ENCODE measurements at places on chromosomes 2 and 18.
A peak's percentile ranks its signal among the peaks of the same experiment; 100 is the strongest.

DNA sequence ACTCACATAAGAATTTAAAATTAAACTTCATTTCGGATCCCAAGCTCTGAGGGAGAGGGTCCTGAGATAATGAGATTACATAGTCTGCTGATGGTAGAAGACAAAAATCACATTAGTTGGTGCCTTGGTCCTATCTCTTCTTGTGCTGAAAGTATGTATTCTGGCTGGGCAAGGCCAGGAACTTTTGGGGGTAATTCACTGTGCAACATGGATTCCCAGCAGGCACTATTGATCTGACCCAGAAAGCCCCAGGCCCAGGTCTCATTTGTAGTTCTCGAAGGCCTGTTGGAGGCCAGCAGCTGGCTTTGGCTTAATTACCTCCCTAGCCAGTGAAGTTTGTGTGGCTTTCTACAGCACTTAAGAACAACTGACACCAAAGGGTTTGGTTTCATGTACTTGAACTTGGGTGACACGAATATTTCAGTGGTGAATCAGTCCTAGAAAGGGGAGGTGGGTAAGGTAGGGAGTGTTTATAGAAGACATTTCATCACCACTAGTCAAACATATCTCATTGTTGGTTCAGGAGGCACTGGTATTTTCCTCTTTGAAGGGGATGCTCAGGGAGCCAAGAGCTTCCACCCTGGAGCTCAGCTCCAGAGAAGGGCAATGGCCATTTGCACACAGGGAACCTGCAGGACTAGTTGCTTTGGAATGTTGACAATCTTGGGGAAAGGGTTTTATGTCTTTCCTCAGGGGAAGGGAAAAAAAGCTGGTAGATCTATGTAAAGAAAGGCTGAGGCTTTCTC is 217.8 kb downstream of the OSR1 start:
- DNase-seq = no peak

DNA sequence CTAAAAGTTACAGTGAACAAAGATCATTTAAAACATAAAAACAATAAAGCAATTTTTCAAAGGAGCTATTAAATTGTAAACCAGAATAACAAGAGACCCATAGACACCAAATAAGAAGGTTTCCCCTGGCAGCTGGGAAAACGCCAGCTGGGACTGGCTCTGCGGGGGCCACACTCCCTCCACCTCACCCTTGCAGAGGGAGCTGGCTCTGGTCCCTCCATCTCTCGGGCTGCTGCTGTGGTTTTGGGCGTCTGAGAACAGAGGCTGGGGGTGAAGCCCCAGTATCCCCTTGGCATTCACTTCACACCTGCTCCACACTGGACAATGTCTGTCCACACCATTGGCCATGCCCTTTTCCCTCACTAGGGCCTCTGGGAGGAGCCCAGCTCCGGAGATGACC is 62.1 kb upstream of the OTOS start:
- no peak for DNase-seq

DNA sequence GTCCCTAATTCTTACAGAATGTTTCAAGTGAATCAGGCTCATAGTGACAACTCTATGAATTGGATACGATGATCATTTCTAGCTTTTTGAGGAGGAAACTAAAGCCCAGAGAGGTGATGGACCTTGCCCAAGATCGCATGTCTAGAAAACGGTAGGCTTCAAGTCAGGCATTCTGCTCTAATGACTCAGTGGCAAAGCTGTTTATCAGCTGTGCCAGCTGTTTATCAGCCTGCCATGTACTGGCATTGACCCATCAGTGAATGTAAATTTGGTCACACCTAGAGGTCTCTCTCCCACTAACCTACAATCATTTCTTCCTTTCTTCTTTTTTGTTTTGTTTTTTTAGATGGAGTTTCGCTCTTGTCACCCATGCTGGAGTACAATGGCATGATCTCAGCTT is 6.1 kb upstream of the DAW1 start:
- DNase-seq = no peak

GRCh38 chr2:200728630-200729029 is 83.1 kb upstream of the BZW1 start:
- DNase-seq = no peak

GRCh38 chr18:13036622-13037320 is 45.6 kb downstream of the CEP192 start:
- DNase-seq = no peak

DNA sequence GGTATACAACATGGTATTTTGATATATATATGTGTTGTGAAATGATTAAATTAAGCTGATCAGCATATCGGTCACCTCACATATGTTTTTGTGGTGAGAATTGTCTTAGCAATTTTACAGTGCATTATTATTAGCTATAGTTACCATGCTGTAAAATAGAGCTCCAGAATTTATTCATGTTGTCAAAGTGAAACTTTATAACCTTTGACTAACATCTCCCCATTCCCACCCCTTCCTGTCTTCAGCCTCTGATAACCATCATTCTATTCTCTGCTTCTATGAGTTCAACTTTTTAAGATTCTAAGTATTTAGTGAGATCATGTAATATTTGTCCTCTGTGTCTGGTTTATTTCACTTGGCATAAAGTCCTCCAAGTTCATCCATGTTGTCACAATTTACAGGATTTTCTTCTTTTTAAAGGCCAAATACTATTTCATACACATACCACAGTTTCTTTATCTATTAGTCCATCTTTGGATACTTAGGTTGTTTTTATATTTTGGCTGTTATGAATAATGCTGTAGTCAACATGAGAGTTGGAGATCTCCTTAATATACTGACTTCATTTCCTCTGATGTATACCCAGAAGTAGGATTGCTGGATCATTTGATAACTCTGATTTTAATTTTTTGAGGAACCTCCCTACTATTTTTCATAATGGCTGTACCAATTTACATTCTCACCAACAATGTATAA is 30.3 kb downstream of the NCOA1 start:
- peak; percentile 68 for DNase-seq

DNA sequence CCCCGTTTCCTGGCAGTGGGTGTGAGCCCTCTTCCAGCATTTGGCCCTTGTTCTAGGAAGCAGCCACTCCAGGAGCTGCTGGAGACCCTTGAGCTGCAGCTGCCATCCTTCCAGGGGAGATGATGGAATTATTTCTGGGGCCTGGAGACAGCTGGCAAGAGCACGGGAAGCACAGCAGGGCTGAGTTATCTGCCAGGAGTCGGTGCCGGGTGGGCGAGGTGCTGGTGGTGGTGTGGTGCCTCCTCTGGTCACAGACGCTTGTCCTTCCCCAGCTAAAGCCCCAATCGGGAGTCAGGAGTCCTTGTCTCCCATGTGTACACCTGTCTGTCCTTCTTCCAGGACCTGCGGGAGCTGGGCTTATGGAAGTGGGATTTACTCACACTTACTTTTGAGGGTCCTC is 36.0 kb downstream of the DPYSL5 start:
- DNase-seq = no peak

DNA sequence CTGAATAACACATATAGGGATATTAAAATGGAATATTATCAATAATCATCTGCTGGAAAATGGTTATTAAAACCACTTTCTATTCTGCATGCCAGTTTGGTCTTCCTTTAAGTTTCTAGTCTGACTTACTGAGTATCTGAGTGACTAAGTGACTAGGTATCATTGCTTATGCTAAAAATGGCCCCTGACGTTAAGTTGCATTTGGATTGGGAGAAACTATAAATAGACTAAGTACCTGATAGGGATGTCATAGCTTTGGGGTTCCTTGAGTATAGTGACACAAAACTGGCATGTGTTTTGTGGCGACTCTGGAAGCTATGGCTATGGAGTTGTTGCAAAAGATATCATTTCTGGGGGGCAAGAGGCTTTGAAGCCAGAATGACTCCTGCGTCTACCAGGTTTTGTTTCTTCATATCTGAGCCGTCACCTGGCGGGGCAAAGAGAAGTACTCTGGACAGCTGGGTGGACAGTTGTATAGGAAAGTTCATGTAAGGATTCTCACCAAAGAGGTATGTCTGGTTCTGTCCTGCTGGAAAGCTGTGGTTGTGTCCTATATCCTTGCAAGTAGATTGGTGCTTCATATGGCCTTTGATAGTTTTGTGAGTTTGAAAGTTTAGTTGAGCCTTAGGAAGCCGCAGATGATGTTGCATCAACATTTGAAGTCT is 17.9 kb downstream of the ITGAV start:
- no peak for DNase-seq

- DNase-seq = no peak
Observed at GRCh38 chr2:30359644-30360167, 87.3 kb upstream of the LCLAT1 start.

GRCh38 chr2:11799826-11800225 is 53.4 kb downstream of the LPIN1 start:
- DNase-seq = no peak

DNA sequence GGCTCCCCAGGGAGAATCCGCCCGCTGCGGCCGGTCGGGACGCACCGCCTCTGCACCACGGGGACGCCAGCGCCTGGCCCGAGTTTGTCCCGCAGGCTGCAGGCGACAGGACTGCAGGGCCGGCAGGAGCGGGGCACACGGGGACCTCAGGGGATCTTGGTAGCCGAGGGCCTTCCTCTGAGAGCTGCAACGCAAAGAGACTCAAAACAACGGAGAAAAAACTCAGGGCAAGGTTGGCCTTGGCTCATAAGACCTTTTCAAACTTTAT is 79.7 kb downstream of the ARHGEF4 start:
- DNase-seq = no peak

DNA sequence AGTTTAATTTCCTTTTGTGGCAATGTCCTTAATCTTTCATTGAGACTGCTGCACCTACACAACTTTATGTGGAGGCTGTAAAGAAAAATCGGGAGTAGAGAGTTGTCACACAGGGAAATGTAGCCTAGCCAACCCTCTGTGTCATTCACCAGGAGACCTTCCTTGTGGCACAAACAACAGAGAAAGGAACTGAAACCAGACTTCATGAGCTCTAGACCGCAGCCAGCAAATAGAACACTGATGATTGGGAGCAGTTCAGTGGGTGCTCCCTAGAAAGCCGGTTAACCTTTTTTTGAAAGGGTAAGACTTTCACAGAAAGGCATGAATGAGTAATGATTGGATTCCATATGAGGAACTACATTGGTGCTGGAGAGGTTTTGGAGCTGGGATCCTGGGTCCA is 1752.4 kb upstream of the CELF4 start:
- DNase-seq = no peak

DNA sequence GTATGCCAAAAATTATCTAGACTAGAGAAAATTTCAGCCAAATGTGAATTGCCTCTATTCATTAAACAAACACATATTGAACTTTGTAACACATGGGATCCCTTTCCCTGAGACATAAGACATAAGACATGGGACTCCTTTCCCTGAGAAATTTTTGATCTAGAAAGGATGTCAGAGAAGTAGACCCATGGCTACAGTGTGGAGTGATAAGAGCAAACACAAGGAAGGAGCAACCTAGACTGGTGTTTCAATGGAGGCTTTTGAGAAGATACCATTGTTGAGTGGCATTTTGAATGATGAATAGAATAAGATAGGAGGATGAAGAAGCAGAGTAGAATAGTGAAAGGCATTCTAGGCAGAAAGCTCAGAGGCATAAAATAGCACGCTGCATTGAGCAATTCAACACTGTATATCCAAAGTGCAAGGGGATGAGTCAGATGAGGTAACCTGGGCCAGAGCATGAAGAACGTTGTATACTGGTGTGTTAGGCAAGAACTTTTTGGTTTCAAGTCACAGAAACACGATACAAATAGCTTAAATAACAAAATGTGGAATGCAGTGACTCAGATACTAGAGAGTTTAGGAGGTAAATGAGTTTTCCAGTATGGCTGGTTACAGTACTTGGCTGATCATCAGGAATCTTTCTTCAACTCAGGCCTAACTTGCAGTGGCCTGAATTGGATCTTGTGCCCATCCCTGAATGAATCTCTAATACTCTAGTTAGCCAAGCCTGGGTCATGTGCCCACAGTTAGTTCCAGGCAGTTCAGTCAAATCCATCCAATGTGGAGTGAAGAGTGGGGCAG is 129.8 kb upstream of the TANK start:
- DNase-seq = no peak

GRCh38 chr18:22469926-22470247 is 52.2 kb upstream of the CTAGE1 start:
- DNase-seq = no peak

DNA sequence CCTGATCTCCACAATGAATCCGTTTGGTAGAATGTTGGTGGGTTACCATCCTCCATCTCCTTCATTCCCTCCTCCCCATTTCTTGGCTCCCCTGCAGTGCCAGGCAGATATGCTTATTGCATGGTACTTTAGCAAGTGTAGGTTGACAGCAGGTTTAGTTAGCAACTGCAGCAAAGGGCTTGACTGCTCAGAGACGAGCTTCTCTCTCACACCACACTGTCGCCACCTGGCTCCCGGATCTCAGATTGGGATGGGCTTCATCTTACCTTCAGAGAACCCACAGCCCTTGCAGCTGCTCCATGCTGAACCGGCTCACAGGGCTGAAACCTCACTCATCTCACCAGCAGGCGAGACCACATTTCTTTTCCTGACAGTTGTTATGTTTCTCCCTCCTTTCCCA is 88.8 kb downstream of the VWA3B start:
- no peak for DNase-seq

- DNase-seq = no peak
Observed at GRCh38 chr18:64659196-64659595, 510.3 kb upstream of the LINC00305 start.

DNA sequence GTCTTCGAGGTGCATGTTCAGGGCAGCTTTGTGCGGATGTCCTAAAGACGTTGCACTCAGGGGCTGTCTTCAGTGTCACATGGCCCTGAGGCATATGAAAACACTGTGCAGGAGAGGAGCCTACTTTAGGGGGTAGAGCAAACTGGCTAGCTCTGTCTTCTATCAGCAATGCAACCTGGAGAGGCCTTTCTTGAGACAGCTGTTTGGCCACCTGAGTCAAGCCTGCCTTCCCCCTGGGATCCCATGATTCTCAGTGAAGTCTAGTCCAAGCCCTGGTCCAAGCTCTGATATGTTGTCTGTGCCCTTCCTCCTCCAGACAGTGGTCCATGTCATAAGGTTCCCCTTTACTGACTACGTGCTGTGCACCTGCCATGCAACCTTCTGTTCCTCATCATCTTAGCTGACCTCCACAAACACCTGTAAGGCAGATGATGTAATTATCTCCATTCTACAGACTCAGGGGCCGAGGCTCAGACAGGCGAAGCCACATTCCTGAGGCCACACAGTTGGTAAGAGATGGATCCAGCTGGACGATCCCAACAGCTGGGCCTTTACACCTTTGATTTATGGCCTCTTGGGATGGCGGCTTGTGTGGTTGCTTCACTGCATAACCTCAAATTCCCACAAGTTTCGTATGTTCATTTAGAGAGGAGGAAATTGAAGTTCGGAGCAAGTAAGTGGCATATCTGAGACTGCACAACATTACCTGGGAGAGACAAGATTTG is 109.9 kb downstream of the COPS8 start:
- no peak for DNase-seq

- DNase-seq = no peak
Observed at GRCh38 chr2:122481244-122481622, 725.8 kb downstream of the TSN start.

GRCh38 chr2:189614585-189614984 is 34.0 kb upstream of the SLC40A1 start:
- DNase-seq = no peak

GRCh38 chr2:37911296-37911873 is 13.7 kb upstream of the RMDN2 start:
- no peak for DNase-seq

DNA sequence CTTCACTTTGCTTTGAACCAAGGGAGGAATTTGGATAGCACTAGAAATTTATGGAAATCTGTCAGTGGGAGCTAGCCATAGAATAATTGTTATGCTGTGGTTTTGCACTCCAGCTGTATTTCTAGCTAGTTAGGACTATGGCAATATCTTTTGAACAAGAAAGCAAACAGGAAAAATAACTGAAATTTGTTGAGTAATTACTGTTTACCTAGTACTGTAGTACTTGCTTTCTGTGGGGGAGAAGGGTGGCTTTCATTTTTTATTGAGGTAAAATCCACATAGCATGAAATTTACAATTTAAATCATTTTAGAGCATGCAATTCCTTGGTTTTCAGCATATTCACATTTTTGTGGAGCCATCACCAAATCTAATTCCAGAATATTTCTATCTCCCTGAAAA is 28.4 kb downstream of the MBD5 start:
- no peak for DNase-seq

Data from activated CD4-positive, alpha-beta T cell treated with anti-CD3 and anti-CD28 coated beads, Interleukin-2, Interleukin-6, amounts not matched to agents 100 ng/mL and 50 ng/mL, durations not matched to agents 16 hours and 8 hours (primary cell).